ENCODE measurements at places on chromosomes 16 and 17.

- DNase-seq, result no peak
These were observed 26.9 kb downstream of the SOCS3 start for GRCh38 chr17:78332991-78333390.

- DNase-seq, result peak; percentile 62
These were observed 1425.1 kb upstream of the CDH8 start for GRCh38 chr16:63461248-63461841.

- no peak for DNase-seq
These were observed 155.7 kb upstream of the TNRC6C start for GRCh38 chr17:77802811-77803220.

DNA sequence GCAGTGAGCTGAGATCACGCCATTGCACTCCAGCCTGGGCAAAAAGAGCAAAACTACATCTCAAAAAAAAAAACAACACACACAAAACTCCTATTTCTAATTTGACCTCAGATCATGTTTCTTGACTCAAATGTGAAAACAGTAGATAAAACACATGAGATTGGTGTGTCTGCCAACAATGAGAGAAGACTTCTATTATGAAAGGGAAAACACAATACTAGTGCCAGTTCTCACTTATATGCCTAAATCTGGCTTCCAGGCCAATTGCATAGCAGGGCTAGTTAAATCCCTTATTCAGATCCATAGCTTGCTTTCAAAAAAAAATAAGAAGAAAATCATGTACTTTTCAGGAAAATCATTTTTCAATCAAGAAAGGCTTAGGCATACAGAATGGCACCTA is 39.4 kb downstream of the AP1G1 start:
- no peak for DNase-seq

- peak; percentile 71 for DNase-seq
These were observed 447.3 kb upstream of the MAF start for GRCh38 chr16:80047842-80048241.

- DNase-seq, result no peak
These were observed 149.4 kb upstream of the HS3ST2 start for GRCh38 chr16:22664561-22664997.

- DNase-seq, result no peak
These were observed 674 bp downstream of the PPP1R27 start for GRCh38 chr17:81833921-81834830.

DNA sequence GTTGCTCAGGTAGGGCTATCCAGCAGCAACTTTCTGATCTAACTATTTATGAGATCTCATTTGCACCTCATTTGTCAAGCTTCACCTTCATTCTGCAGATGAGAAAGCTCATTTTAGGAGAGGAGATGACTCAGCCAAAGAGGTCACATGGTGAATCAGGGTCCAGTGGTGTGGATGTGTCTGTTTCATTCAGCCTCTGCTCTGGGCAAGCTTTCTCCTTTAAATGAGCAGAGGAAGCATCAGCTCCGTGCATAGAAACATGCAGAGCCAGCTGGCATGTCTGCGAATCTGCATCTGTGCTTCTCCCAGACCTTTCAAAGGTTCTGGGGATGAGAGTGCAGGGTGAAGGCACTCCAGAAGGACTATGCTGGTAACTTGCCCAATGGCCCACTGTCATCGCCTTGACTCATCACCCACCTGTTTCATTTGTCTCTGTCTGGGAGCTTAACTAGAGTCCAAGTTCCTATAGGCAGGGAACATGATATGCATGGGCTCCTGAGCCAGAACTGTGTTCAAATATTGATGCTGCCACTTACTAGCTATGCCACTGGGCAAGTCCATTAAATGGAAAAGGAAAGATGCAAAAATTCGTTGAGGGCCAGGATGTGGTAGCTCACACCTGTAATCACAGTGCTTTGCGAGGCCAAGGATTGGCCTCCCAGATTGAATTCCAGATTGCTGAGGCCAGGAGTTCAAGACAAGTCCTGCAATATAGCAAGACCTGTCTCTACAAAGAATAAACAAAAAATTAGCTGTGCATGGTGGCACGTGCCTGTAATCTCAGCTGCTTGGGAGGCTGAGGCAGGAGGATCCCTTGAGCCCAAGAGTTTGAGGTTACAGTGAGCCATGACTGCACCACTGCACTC is 67.1 kb upstream of the NLK start:
- no peak for DNase-seq

DNA sequence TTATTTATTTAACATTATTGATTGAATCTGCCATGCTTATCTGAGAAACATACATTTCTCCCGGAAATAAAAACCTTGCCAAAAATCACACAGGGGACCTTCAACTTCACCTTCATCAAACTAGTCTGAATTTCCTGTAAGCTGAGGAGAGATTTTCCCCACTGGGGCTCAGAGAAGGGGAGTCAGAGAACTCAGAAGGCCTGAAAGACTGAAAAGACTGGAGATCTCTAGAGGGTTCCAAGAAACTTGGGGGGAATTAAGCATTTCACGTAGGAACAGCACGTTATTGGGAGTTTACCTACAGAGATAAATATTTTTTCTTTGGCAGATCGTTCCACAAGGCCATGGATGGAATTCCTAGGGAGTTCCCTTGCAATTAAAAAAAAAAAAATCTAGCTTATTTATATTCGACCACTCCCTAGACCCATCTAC is 528 bp upstream of the NOL11 start:
- no peak for DNase-seq

DNA sequence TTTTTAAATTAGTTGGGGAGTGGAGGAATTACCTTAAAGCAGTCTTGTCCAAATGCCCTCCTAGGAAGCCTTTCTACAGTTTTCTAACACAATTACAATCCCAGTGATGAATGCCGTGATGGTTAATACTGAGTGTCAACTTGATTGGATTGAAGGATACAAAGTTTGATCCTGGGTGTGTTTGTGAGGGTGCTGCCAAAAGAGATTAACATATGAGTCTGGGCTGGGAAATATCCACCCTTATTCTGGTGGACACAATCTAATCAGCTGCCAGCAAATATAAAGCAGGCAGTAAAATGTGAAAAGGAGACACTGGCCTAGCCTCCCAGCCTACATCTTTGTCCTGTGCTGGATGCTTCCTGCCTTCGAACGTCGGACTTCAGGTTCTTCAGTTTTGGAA is 12.2 kb downstream of the ORC6 start:
- DNase-seq, result no peak

DNA sequence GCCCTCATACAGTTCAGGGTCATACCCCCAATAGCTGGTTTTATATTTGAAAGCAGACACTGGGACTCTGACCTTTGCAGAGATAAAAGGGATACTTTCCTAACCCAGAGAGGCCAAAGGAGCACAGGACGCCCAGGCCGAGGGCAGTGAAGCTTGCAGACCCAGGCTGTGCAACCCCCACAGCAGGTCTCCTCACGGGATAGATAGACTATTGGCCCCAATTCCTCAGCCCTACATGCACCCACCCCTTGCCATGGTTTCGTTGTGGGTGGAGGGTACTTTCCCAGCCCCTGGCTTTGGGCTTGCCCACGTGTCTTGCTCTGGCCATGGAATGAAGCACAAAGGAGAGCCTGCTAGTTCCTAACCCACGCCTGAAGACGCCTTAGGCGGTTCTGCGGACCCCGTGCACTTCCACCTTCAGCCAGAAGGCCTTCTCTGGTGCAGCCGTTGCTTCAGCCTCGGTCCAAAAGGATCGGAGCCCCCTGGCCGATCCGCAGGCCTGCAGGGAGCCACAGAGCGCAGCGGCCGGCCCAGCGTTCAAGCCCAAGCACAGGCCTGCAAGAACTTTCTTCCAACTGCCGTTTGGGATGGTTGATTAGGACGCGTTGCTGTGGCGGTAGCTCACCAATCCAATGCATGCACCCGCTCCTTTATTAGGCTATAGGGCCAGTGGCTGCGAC is 9.8 kb upstream of the BRCA1 start:
- DNase-seq, result no peak

GRCh38 chr16:85256190-85256739 is 144.0 kb upstream of the CIBAR2 start:
- DNase-seq, result no peak

GRCh38 chr17:54680410-54680809 is 220.2 kb upstream of the TOM1L1 start:
- DNase-seq, result no peak

DNA sequence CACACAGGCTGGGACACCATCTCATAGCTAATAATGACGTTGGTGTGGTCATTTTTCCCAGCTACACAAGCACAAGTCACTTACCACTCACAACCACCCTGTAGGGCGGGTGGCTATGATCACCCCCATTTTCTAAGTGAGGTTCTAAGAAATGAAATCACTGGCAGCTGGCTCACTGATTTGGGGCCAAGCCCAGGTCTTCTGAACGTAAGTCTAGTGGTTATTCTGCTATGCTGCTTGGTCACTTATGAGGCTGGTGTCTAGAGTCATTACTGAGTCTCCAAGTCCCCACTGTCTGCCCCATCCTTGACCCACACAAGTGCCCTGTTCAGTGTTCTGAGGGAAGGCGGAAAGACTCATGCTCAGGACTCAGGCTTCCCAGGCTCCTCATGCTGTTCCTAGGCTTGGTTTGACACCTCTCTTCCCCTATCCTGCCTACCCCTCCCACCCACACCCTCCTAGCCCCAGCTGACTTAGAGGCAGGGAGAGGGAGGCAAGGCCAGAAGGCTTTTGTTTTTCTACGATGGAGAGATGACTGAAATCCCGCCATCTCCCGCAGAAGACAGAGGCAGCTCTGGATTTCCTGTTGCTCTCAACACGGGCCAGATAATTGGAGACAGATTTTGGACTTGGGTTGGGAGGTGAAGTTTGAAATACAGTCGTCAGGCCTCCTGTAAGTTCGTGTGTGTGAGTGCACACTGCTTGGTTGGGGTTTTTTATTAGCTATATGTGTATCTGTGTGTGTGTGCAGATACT is 32.2 kb downstream of the FZD2 start:
- peak; percentile 69 for DNase-seq

DNA sequence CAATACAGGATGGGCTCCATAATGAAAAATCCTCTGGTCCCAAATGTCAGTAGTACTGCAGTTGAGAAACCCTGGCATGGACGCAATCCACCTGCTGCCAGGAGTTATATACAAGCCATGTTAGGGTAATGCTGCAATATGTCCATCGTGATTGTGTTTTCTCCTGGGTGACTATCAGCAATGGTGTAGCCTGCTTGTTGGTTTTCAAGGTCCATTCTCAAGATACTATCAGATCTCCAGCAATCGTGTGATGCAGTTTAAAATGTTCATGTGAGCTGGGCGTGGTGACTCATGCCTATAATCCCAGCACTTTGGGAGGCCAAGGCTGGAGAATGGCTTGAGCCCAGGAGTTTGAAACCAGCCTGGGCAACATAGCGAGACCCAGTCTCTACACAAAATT is 24.0 kb downstream of the ABCC1 start:
- DNase-seq, result no peak

- no peak for DNase-seq
These were observed 46.9 kb downstream of the SOCS1 start for GRCh38 chr16:11208916-11209665.

DNA sequence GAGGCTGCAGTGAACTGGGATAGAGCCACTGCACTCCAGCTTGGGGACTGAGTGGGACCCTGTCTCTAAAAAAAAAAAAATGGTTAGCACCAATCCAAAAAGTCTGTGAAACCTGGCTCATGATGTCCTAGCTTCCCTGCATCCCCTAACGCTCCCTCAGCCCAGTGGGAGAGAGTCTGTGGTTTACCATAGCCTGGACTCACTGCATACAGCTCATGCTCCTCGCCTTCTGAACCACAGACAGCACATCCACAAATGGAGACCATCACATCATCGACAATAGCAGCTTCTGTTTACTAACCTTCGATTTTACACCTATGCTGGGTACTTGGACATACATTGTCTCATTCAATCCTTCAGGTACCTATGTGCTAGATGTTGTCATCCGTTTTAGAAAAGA is 43.6 kb downstream of the NLRC5 start:
- peak; percentile 12 for DNase-seq

DNA sequence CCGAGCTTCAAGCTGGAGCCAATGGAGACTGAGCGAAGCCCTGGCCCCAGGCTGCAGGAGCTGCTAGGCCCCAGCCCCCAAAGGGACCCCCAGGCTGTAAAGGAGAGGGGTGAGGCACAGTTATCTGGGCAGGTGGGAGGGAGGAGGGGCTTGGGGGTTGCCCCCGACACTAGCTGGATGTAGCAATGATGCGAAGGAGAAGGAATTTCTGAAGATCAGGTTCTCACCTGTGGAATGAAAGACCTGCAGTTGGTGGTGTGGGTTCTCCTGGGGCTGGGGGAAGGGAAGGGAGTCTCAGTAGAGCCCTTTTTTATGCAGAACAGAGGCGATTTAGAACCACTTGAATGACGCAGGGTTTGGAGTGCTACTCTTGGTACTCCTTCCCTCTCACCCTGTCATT is 1.8 kb downstream of the ZNF263 start:
- no peak for DNase-seq
